ENCODE measurements at places on chromosomes 11 and 22. TPM values are rescaled to one million over a fixed set of nuclear protein-coding genes. Genes with fewer than 3 reads are reported as not detected.

GRCh38 chr11:134581121-134581626 is 169.1 kb upstream of the B3GAT1 start:
- no peak overlapping the region for H3K27ac ChIP-seq
- no peaks in the 10 kb centered on the region for H3K36me3 ChIP-seq
- H3K27me3 ChIP-seq: no peaks in the 10 kb centered on the region
- H3K4me1 ChIP-seq: peaks cover 20% of the 10 kb centered on the region
- DNase-seq: no peak

GRCh38 chr11:74550991-74551753 is 41.2 kb upstream of the POLD3 start:
- no peak for DNase-seq
- H3K4me1 ChIP-seq: no peaks in the 10 kb centered on the region
- H3K36me3 ChIP-seq: no peaks in the 10 kb centered on the region
- H3K27ac ChIP-seq: no peak overlapping the region
- peaks cover 3% of the 10 kb centered on the region for H3K27me3 ChIP-seq
- no peak overlapping the region for H3K4me3 ChIP-seq

DNA sequence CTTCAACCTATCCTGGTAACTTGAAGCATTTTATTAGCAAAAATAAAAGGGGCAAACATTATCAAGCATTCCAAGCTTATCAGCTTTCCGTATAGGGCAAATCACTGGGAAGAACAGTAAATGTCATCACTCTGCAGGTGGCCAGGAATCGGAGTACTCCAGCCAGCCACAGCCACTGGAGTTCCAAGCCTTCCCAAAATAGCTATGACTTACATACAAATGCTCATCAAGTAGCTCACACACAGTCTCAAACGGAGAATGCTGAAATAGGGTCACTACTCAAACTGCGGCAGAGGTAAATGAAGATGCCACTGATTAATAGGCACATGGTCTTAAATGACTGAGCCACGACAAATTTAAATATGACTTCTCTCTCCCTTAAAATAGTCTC is 2.1 kb downstream of the USP28 start:
- H3K27me3 ChIP-seq: no peaks in the 10 kb centered on the region
- no peak overlapping the region for H3K4me3 ChIP-seq
- DNase-seq: no peak
- no peaks in the 10 kb centered on the region for H3K36me3 ChIP-seq
- no peak overlapping the region for H3K27ac ChIP-seq

- H3K27ac ChIP-seq: no peak overlapping the region
- H3K27me3 ChIP-seq: peaks cover 2% of the 10 kb centered on the region
- DNase-seq: no peak
- no peaks in the 10 kb centered on the region for H3K4me1 ChIP-seq
- no peak overlapping the region for H3K4me3 ChIP-seq
- H3K36me3 ChIP-seq: no peaks in the 10 kb centered on the region
Observed at GRCh38 chr11:45500451-45500850, 165.0 kb downstream of the CHST1 start.

DNA sequence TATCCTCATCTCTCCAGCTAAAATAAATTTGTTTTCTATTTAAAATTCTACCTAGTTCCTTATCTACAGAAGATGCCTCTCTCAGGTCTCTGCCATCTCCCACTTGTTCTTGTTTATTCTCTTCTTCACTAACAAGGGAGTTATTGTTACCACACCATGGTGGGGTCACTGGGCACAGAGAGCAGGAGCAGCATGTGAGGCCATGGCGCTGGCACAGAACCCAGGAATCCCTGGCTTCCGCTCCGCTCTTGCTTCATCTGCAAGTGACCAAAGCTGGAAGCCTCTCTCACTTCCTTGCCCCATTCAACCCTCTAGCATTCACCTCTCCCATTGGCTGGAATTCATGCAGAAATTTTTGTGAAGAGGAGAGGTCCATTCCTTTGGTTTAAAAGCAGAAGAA is 190.7 kb upstream of the NCAM1 start:
- H3K36me3 ChIP-seq: no peaks in the 10 kb centered on the region
- H3K4me3 ChIP-seq: no peak overlapping the region
- no peak overlapping the region for H3K27ac ChIP-seq
- no peak for DNase-seq
- H3K4me1 ChIP-seq: no peaks in the 10 kb centered on the region
- no peaks in the 10 kb centered on the region for H3K27me3 ChIP-seq

The KCNJ5 gene
- total RNA-seq: 0.07 TPM

DNA sequence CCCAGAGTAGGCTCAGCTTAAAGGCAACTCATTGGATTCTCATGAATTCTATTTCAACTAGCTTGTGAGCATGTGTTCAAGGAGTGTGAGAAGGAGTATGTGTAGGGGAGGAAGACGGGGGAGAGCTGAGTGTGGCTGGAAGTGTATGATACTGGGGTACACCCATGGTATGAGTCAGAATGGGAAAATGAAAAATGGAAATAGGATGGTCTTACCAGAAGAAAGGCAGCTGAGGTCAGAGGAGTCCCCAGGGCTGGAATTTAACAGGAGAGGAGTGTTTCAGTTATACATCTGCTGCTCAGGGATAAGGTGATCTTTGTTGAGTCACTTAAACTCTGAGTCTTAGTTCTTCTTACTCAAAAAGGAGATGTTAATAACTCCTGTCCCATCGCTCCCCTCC is 6.7 kb upstream of the ADAMTS15 start:
- H3K4me3 ChIP-seq: no peak overlapping the region
- no peak for DNase-seq
- H3K27ac ChIP-seq: no peak overlapping the region
- no peaks in the 10 kb centered on the region for H3K36me3 ChIP-seq

The SCUBE1 gene
- total RNA-seq: not detected

The ARHGEF17 gene
- total RNA-seq: 0.25 TPM

GRCh38 chr11:128055576-128056217 is 531.7 kb downstream of the ETS1 start:
- peaks cover 53% of the 10 kb centered on the region for H3K4me1 ChIP-seq
- H3K4me3 ChIP-seq: no peak overlapping the region
- no peaks in the 10 kb centered on the region for H3K27me3 ChIP-seq
- no peaks in the 10 kb centered on the region for H3K36me3 ChIP-seq

DNA sequence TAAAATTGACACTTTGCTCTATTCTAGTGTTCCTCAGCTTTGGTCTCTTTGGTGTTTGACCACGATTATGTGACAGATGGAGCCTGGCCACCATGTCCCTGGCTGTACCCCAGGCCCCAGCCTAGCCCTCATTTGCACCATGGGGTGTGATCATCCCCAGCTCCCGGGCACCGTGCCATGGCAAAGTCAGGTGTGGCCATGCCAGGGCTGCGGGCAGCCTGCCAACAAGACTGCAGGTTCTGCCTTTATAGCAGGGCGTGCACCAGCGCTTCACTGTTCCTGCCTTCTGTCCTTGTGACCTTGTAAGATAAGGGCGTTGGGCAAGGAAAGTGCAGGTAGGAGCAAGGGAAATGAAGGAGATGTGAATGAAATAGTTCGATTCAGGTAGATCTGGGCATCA is 22.4 kb upstream of the APOBEC3A start:
- H3K36me3 ChIP-seq: no peaks in the 10 kb centered on the region
- no peak overlapping the region for H3K4me3 ChIP-seq
- no peak overlapping the region for H3K27ac ChIP-seq
- DNase-seq: no peak
- H3K4me1 ChIP-seq: no peaks in the 10 kb centered on the region

GRCh38 chr11:36564376-36565030 is 3.3 kb upstream of the RAG1 start:
- peak; percentile 40 for DNase-seq
- H3K27ac ChIP-seq: no peak overlapping the region
- H3K4me1 ChIP-seq: no peaks in the 10 kb centered on the region
- no peaks in the 10 kb centered on the region for H3K36me3 ChIP-seq

DNA sequence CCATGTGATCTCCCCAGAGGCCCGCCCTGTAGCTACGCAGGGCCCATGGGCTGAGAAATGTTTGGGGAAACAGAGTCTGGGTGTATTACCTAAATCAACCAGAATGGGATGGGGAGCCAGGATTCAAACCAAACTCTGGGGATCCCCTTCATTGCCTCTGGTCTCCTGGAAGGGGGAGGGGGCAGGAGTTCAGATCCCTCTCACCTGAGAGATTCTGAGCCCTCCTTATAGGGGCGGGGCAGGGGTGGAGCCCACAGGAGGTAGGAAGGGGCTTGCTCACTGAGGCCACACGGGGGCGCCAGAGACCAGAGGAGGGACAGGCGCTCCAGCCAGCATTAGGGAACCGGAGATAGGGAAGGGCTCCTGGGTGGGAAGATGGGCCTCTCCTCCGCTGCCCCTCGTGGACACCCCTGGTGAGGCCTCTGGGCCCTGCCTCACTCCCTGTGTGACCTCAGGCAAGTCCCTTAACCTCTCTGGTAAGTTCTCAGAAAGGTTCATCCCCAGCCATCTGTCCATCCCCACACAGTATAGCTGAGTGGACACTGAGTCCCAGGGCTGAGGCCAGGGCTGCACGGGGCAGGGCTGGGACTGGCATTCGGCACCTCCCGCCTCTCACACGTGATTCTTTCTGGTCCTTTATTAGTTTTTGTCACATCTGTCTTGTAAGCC is 2.7 kb upstream of the CDC42BPG start:
- H3K27ac ChIP-seq: peak overlapping the region; percentile 38
- peaks cover 8% of the 10 kb centered on the region for H3K36me3 ChIP-seq
- no peaks in the 10 kb centered on the region for H3K27me3 ChIP-seq
- peak; percentile 86 for DNase-seq
- H3K4me1 ChIP-seq: peaks cover 76% of the 10 kb centered on the region

The SMIM35 gene
- 0.28 TPM for total RNA-seq

The RASSF10 gene
- not detected for total RNA-seq

The DDI1 gene
- not detected for total RNA-seq

The DUSP8 gene
- 53.0 TPM for total RNA-seq

DNA sequence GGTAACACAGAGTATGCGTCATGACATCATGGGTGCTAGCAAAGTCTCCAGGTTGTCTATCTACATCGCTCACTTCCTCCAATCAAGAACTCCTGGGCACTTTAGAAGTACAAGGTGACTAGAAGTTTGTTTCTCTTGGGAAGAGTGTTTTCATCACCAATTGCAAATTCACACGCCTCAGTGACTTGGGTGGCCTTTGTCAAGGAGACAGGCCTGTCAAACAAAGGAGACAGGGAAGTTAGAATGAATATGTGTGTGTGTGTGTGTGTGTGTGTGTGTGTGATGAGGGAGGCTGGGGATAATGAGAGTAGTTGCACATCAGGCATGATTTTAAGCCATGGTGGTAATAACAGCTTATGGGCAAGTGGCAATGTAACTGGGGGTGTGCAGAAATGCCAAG is 953.2 kb downstream of the OPCML start:
- H3K4me1 ChIP-seq: no peaks in the 10 kb centered on the region
- DNase-seq: no peak

All from T-cell (primary cell).